Heart left ventricle (tissue), 16 donors: ENCODE measurements at places on chromosomes 13 and 19. TPM values are rescaled to one million over a fixed set of nuclear protein-coding genes. Genes with fewer than 3 reads are reported as not detected.
A peak's percentile ranks its signal among the peaks of the same experiment; 100 is the strongest.

The CHST8 gene
- 0.12 TPM for total RNA-seq

The TMEM255B gene
- total RNA-seq = 20.3 TPM

The ZNF880 gene
- total RNA-seq = 15.4 TPM

The WDR18 gene
- 20.4 TPM for total RNA-seq

The ZNF730 gene
- not detected for total RNA-seq

The POLR1G gene
- 8.4 TPM for total RNA-seq

The FUT1 gene
- 1.8 TPM for total RNA-seq

The MADCAM1 gene
- 0.34 TPM for total RNA-seq

The BRCA2 gene
- 5.2 TPM for total RNA-seq

The NOTCH3 gene
- 71.7 TPM for total RNA-seq

The FFAR1 gene
- not detected for total RNA-seq

The TMPRSS9 gene
- total RNA-seq = not detected

The ZBTB32 gene
- total RNA-seq = not detected

The ELSPBP1 gene
- not detected for total RNA-seq

The EBI3 gene
- total RNA-seq = 1.1 TPM

The SIGLEC12 gene
- total RNA-seq = not detected

The CYP4F3 gene
- total RNA-seq = 0.29 TPM

DNA sequence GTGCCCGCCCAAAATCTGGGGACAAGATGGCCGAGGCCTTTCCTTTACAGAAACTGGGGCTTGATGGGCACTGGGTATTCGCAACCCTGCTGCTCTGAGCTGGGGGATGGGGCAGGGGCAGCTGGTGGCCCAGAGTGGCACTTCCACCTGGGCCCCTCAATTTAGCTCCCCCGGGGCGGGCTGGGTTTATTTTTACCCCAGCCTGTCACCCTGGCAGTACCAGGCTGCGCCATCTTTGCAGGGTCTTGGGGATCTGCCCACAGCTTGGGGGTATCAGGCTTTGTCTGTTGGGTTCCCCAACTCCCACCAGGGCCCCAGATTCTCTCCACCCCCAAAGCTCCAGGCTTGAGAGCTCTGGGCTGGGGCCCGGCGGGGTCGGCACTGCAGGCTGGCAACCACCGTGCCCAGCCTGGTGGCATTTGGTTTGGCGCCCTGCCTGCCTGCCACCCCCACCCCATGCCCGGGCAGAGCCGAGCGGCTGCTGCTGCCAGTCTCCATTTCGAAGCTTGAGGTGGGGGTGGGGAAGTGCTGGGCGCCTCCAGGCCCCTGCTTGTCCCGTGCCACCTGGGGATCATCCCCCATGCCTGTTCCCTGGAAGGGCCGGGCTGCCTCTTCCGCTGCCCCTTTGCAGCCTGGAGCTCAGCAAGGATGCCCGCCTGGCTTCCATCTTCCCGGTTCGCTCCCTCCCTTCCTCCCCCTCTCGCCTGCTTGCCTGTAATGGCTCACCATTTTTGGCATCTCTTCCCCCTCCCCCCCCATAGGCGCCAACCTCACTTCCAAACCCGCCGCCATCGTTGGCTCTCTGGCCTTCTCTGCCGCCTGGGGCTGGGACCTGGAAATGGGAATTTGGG is 11.4 kb downstream of the NFIX start:
- no peak for DNase-seq

- no peak for DNase-seq
These were observed 500 bp downstream of the AP3D1 start for GRCh38 chr19:2150794-2151338.

GRCh38 chr19:3392480-3392879 is 26.1 kb downstream of the NFIC start:
- DNase-seq = no peak

GRCh38 chr19:36398571-36398970 is 19.6 kb upstream of the ZFP14 start:
- no peak for DNase-seq

GRCh38 chr19:54142166-54142780 is 4.7 kb downstream of the CNOT3 start:
- DNase-seq = no peak

GRCh38 chr13:40013554-40013953 is 358.1 kb downstream of the COG6 start:
- DNase-seq = no peak

DNA sequence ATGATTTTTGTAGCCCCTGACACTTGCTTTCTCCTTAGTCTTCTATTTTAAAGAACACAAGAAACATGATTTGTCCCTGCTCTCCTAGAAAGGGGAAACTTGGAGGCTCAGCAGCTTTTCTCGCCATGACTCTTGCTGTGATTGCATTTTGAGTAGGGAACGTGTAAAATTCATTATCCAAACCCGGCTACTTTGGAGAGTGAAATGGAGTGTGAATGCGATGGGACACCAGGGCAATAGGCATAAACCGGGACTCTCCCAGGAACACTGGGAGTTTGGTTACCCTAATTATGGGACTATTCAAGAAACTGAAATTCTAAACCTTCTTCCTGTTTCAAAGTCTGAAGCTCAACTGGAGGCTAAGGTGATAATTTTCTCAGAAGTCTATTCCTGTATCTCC is 181.7 kb upstream of the RFC3 start:
- DNase-seq = no peak

DNA sequence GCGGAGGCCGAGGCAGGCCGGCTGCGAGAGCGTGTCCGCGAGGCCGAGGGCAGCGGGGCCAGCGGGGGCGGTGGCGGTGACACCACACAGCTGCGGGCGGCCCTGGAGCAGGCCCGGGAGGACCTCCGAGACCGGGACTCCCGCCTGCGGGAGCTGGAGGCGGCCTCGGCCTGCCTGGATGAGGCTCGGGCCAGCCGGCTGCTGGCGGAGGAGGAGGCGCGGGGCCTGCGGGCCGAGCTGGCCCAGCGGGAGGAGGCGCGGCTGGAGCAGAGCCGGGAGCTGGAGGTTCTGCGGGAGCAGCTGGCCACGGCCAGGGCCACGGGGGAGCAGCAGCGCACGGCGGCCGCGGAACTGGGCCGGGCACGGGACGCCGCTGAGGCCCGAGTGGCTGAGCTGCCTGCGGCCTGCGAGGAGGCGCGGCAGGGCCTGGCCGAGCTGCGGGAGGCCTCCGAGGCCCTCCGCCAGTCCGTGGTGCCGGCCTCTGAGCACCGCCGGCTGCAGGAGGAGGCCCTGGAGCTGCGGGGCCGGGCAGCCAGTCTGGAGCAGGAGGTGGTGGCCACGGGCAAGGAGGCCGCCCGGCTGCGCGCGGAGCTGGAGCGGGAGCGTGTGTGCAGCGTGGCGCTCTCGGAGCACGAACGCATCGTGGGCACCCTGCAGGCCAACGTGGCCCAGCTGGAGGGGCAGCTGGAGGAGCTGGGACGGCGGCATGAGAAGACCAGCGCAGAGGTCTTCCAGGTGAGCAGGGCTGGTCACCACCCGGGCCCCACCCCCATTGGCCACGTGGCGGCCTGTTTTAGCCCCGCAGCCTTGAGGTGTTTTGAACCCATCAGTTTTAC is 11.7 kb upstream of the EBI3 start:
- no peak for DNase-seq

DNA sequence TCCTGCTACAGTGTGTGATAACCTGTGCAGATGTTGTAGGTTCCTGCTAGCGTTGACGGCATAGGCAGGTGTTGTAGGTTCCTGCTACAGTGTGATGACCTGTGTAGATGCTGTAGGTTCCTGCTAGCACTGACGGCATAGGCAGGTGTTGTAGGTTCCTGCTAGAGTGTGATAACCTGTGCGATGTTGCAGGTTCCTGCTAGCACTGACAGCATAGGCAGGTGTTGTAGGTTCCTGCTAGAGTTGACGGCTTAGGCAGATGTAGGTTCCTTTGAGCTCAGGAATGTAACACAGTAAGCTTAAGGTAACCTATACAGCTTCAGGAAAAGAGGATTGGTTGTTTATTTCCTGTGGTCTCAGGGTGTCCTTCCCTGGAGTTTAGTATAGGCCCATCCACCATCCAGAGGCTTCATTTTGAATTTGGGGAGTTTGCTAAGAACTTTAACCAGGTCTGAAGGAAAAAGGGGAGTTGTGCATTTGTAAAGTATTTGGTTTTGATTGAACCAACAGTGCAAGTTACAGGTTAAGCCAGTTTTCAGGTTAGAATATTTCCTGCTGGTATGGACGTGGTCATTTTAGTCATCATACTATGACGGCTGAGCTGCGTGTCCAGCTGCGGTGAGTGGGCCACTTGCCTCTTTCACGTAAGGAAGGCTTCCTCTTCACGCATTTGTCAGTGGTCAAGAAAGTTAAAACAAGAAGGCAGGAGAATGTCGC is 53.8 kb downstream of the ATP11A start:
- DNase-seq = no peak

GRCh38 chr19:5803752-5804515 is 933 bp upstream of the NRTN start:
- peak; percentile 93 for DNase-seq

GRCh38 chr13:39111145-39111544 is 72.9 kb downstream of the NHLRC3 start:
- no peak for DNase-seq

GRCh38 chr19:10116085-10116865 is 3.4 kb downstream of the EIF3G start:
- DNase-seq = no peak

- no peak for DNase-seq
These were observed 6.4 kb upstream of the QTRT1 start for GRCh38 chr19:10694706-10695307.

GRCh38 chr19:1234051-1234954 is 3.5 kb downstream of the CBARP start:
- no peak for DNase-seq

GRCh38 chr19:10238172-10238783 is 7.1 kb upstream of the S1PR2 start:
- peak; percentile 87 for DNase-seq

DNA sequence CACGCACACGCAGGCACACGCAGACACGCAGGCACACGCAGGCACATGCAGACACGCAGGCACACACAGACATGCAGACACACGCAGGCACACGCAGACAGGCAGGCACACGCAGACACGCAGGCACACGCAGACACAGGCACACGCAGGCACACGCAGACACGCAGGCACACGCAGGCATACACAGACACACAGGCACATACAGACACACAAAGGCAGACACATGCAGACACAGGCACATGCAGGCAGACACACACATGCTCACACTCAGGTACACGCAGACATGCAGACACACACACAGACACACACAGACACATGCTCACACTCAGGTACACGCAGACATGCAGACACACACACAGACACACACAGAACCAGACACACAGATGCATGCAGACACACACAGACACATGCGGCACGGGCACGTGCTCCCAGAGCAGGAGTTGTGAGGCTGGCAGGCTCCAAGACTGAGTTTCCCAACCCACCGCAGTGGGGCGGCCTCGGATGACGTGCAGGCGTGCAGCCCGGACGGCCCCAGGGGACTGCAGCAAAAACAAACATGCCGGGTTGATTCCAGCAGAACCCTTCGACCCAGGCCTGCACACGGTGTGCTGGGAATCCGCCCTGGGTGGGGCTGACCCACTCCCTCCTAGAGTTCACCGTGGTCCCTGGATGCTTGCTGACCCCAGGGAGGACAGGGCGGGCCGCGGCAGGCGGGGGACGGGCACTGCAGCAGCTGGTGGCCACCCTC is 100.0 kb downstream of the GADD45B start:
- DNase-seq = peak; percentile 73

DNA sequence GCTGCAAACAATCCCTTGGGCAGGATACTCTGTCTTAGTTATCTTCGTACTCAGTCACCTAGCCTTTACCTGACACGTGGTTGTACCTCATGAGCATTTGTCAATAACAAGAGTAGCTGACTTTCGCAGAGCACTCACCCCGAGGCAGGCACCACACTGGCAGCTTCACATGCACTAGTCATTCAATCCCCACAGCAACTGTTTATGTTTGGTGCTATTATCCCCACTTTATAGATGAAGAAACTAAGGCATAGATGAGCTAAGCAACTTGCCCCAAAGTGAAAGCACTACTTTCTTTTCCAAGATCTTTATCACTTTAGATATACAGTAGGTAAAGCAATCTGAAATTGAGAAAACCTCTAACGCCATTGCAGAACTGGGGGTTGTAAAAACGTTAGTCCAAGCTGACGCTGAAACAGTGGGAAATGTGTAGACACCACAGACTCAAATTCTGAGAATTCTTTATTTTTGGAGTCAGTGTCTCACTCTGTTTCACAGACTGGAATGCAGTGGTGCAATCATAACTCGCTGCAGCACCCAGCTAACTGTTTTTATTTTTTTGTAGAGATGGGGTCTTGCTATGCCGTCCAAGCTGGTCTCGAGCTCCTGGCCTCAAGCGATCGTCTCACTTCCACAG is 446.0 kb downstream of the FOXO1 start:
- no peak for DNase-seq

GRCh38 chr13:48585456-48585840 is 52.6 kb upstream of the RCBTB2 start:
- DNase-seq = no peak

DNA sequence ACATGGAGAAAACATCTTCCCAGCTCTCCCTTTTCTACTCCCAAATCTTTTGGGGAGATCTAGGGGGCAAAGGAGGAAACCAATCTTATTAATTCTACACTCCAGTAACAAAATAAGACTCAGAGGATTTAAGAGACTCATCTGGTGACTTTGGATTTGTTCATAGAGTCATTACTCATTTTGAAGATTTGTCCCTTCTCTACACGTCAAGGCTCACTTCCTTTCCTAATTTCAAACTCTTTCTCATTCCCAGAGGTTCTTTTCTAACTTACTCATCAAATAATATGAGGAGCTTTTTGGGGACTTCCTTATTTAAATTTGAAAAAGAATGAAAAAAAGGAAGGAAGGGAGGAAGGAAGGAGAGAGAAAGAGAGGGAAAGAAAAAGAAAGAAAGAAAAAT is 14.4 kb downstream of the SIAH3 start:
- DNase-seq = no peak

- peak; percentile 83 for DNase-seq
These were observed 659 bp downstream of the ERF start for GRCh38 chr19:42254089-42254849.

DNA sequence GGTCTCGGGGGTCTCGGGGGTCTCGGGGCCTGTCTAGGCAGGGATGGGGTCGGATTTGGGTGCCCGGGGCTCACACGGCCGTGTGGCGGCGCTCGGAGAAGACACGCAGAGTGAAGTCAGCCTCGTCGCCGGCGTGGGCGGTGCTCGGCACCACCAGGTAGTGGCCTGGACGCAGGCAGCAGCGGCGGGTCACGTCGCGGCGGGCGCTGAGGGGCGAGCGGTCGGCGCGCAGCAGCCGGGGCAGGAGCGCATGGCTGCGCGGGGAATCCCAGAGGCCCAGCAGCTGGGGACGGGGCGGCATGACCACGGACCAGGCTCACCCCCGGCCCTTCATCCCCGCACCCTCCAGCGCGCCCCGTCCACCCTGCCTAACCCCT is 8.2 kb downstream of the CAPN12 start:
- peak; percentile 45 for DNase-seq
